Thoracic aorta (tissue), 2 donors: ENCODE measurements at places on chromosomes 11 and 22.

DNA sequence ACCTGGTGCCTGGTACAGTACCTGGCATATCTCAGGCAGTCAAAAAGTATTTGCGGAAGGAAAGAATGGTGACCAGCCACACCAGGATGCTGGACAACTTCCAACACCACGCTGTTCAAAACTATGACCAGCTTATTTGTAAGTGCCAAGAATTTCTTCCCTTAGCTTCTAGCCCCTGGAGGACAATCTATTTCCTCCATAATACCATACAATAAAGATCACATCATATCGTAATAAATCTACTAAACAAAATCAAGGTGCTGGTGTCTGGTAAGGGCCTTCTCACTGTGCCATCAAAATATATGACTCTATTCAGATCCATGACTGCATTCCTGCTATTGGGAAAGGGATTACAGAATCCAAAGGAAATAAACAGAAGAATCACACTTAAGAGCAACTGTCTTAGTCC is 51.5 kb downstream of the ALG9 start:
- no peak for DNase-seq

DNA sequence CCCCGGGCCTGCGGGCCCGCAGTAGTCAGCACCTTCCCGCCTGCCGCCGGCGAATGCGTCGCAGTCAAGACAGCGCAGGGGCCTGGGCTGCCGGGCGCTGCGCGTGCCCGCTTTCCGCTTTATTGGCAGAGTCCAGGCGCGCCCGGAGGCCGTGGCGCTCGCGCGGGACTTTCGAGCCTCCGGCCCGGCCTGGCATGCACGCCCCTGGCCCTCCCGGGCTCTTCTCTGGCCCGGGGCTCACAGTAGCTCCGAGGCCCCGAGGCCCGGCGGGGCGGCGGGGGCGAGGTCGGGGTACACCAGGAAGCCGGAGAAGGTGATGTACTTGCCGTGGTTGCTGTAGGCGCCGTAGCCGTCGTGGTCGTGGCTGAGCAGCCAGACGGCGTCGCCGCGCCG is 3.1 kb downstream of the FAM180B start:
- DNase-seq = no peak

- DNase-seq = no peak
Measured at GRCh38 chr11:18466402-18466801, 10.7 kb downstream of the LDHAL6A start.

- no peak for DNase-seq
Measured at GRCh38 chr11:83292709-83293456, 6.7 kb upstream of the CCDC90B start.

DNA sequence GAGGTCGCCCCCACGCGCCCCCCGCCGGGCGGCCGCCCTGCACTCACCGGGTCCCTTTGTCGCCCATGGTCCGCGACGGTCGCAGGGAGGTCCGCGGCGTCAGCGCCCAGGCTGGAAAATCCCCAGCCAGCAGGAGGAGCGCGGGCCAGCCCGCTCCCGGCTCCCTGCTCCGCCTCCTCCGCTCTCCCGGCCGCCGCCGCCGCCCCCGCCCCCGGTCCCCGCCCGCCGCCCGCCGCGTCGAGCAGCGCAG is at the start of gene ARRB1:
TSS of gene ARRB1 (minus strand) at position 121 of the 250 bp plus-strand sequence. CDS start at position 67, 54 bp downstream.
- DNase-seq = no peak

- no peak for DNase-seq
Measured at GRCh38 chr11:122758339-122758738, 80.0 kb upstream of the CRTAM start.
